DND-41 (cell line): ENCODE measurements at places on chromosomes 1 and 21.

DNA sequence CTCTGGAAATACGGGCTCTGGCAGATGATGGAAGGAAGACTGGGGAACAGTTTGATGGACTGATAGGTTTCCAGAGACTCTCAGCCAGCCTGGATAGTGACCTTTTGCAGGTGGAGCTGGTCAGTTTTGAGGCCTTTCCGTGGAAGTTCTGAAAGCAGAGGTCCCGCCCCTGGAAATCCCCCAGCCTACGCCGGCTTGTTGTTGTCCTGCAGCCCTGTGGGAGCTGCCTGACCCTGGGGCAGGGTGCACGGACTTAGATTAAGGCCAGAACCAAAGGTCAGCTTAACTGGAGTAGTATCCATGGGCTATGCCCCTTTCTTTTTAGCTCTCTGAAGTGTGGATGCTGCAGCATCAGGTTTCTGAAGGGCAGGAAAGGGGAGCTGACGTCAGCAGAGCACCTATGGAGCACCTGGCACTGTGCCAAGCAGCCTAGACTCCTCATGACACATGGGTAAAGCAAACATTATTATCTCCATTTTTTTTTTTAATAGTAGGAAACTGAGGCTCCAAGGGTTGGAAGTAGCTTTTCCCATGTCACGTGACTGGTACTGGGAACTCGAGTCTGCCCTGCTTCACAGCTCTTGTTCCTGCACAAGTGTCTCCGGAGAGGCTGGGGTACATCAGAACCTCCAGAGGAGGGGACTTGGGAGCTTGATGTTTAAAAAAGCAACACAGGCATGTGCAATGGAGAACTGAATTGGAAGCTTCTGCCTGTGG is 38.5 kb downstream of the IER5 start:
- DNase-seq: no peak

DNA sequence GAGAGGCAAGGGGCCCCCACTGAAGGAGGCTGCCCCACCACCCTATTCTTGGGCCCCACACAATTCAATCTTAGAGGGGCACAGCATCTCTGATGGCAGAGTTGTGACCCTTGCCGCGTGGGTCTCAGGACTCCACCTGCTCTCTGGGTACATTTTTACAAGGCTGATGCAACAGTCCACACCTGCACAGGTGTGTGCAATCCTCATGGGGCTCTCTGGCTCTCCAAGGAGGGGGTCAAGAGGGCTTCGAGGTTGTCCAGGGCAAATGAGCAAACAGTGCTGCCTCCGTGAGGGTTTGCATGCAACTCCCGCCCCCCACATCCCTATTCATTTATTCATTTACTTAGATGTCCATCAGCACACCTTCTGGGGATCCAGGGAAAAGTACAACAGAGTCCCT is 81.6 kb upstream of the IFFO2 start:
- DNase-seq: no peak

DNA sequence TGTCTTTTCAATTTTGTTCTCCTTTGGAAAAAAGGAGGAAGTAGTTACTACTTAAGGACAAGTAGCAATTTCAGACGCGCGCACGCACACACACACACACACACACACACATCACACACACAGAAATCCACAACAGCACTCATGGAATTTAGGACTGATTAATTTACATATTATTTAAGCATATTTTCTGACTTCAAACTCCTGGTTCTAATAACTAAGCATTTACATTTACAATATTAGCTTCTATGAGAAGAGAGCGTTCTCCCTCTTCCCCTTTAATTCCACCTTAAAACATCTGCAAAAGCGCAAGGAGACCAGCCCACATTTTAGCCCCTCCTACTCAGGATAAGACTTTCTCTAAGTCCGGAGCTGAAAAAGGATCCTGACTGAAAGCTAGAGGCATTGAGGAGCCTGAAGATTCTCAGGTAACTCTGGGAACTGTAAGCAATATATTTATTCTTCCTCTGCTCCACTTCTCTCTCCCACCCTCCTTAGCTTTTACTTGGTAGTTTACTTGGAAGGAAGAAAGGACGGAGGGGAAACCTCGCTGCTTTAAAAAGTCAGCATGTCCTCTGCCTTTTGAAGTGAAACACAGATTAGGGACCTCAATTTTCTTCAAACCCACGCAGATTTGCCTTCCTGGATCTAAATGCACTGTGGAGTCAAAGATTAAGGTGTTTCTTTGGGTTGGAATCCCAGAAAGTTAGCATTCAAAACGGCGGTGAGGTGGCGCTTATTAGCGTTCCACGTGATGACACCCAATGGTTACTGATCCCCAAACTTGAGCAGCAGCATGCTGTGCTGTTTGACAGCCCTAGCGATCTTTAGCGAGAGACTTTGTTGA is at the start of gene PLA2G4A:
TSS of gene PLA2G4A (plus strand) at position 339 of the 844 bp plus-strand sequence. CDS start 25,406 bp downstream, outside the sequence.
- DNase-seq: no peak

DNA sequence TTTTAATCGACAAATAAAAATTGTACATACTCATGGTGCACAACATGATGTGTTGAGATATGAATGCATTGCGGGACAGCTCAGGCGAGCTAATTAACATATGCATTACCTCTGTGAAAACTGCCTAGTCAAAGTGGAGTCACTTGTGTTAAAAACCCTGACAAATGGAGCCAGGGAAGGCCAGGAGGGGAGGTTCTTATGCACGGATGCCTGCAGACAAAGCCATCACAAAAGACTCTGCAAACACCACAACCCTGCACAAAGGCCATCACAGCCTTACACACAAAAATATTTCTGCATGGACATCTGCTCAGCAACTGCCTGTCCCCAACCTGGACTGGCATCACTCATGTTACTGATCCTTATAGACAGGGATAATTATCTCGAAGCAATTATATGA is 204.4 kb upstream of the AJAP1 start:
- no peak for DNase-seq

- DNase-seq: no peak
Observed at GRCh38 chr1:86696522-86696921, 7.9 kb upstream of the SH3GLB1 start.

DNA sequence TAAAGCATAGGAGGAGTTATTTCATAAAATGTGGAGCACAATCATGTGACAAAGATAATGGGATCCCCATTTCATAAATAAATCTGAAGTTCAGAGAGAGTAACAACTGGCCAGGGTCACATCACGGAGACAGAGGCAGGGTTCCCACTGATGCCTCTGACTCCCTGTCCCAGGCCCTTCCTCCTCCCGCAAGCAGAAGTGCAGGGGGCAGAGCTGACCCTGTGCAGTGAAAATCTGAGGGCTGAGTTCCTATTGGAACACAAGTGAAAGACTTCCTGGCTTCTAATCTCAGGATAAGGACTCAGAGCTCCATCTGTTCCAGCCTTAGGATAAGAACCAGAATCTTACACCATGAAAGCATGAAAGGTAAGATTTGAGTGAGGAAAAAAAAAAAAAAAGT is 22.0 kb downstream of the SELL start:
- DNase-seq: no peak

DNA sequence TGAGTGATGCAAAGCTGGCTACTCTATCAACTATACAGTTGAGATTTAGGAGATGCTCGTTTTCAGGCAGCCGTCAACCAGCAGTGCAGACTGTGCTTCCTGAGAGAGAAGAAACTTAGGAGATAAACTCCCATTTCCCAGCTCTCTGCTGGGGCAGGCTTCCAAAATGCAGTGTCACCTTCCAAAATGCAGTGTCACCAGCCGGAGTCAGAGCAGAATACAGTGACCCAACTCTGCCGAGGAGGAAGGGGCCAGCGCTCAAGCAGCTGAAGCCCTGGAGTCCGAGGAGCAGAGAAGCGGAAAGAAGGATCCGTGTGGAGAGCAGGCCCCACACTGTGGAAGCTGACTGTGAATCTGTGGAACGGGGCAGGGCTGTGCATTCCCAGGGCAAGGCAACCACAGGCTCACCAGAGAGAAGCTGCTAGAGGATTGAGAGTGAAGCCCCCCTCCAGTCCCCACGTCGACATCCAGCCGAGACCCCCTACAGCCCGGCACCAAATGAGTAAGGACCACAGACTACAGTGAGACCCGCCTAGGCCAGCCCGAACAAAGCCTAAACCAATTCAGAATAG is 703 bp upstream of the KRTAP12-1 start:
- DNase-seq: no peak

DNA sequence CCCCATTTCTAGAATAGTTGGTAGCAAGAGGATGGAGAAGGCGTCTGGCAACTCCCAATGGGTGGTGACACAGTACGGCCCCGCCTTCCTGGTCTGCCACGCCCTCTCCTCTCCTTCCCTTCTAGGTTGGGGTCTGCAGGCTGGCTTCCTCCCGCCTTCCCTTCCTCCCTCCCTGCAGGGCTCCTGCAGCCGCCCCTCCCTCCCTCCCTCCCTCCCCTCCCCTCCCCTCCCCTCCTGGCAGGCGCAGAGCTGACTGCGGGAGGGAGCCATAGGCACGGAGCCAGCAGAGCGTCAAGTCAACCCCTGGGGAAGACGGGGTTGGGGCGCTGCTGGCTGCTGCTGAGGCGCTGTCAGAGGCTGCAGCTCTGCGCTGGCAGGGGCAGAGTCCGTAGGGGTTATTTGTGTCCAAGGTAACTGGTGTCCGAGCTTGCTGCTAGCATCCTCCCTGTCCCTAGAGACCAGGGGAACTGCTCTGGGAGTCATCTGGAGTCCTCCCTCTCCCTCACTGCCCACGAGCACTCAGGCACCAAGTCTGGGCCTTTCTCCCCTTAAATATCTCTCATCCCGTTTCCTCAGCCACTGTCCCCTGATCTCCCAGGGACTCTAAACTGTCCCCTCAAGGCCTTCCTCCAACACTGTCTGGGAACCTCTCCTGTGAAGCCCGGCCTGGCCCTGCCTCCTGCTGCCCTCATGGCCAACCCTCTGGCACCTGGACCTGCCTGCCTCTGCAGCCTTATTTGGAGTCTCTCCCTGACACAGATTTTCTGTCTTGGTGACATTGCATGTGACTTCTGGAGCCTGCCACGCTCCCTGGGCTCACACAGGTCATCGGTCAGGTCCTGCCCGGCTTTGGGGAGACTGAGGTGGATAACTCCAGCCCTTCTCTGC is 57.4 kb upstream of the ACOT11 start:
- peak; percentile 75 for DNase-seq

DNA sequence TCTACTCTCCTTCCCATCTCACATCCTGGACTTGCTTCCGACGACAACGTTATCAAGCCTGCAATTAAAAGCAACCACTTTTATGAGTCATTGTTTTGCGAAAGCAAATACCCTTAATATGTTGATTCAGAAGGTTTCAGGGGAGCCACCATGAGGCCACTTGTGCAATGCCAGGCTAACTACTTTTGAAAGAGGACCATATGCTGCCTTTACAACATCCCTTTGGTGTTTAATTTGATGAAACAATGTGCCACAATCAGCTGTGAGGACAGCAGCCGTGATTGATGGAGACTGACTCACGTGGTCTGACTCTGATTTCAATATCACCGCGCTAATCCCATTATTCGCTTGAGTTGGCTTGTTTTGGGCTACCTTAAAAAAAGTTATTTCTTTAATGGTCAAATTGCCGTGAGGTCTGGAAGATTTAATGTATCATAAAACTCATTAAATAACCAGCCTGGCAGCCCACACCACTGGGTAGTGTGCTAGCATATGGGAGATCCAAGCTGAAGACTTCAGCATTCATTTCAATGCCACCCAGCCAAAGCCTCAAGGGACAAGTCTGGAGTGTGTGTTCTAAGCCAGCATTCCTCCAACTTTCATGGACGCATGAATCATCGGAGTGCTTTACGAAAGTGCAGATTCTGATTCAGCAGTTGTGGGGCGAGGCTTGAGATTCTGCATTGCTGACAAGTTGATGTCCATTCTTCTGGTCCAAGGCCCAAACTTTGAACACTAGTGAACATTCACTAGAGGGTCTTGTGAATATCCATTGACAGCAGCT is 73.3 kb upstream of the PAXBP1 start:
- no peak for DNase-seq

GRCh38 chr1:19405761-19406487 is 79.4 kb downstream of the CAPZB start:
- DNase-seq: peak; percentile 76

GRCh38 chr1:150362721-150363425 is 1.1 kb upstream of the RPRD2 start:
- no peak for DNase-seq

DNA sequence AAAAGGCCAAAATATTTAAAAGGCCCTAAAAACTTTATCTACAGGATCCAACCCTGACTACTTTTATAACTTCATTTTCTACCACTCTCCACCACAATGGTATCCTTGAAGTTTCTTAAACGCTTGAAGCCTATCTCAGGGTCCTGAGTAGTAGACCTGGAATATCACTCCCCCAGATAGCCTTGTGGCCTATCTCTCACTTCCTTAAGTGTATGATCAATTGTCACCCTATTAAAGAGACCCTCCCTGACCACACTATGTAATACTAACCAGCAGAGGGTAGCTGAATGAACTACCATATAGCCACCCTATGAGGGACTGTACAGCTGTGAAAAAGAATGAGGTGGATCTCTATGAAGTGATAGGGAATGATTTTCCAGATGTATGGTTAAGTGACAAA is 5.6 kb downstream of the CD58 start:
- DNase-seq: no peak

DNA sequence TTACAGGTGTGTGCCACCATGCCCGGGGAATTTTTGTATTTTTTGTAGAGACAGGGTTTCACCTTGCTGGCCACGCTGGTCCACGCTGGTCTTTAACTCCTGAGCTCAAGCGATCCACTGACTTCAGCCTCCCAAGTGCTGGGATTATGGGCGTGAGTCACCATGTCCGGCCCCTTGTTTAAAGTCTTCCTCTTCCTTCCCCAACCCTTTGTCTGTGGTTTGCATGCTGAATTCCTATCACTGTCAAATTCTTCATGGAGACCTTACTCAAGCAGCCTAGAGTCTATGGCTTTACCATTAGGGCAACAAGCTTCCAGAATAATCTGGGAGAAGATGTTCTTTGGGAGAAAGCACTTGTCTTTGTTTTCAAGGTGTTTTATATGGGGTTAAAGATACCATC is 34.7 kb downstream of the B3GALT5 start:
- no peak for DNase-seq

- no peak for DNase-seq
Observed at GRCh38 chr1:89573410-89573809, 48.8 kb downstream of the LRRC8B start.

- no peak for DNase-seq
Observed at GRCh38 chr1:161987872-161988271, 35.8 kb downstream of the OLFML2B start.

GRCh38 chr1:32639489-32640075 is 10.8 kb downstream of the ZBTB8OS start:
- DNase-seq: no peak

- no peak for DNase-seq
Observed at GRCh38 chr1:20343149-20343937, 52.7 kb downstream of the VWA5B1 start.

GRCh38 chr1:115063228-115063901 is 25.9 kb downstream of the TSPAN2 start:
- DNase-seq: peak; percentile 37

GRCh38 chr1:26160527-26161414 is 1.9 kb downstream of the FAM110D start:
- DNase-seq: no peak

DNA sequence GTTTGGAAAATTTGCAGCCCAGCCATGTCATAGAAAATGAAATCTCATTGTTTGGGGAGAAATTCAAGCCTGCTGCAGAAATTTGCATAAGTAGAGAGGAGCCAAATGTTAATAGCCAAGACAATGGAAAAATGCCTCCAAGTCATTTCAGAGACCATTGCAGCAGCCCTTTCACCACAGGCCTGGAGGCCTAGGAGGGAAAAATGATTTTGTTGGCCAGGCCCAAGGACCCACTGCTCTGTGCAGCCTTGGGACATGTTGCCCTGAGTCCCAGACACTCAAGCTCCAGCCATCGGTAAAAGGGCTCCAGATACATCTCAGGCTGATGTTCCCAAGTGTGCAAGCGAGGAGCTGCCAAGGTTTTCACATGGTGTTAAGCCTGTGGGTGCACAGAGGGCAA is 1.1 kb downstream of the KRTAP19-2 start:
- no peak for DNase-seq
